H9 (cell line): ENCODE measurements at places on chromosomes 7 and 10. TPM values are rescaled to one million over a fixed set of nuclear protein-coding genes. Genes with fewer than 3 reads are reported as not detected.

DNA sequence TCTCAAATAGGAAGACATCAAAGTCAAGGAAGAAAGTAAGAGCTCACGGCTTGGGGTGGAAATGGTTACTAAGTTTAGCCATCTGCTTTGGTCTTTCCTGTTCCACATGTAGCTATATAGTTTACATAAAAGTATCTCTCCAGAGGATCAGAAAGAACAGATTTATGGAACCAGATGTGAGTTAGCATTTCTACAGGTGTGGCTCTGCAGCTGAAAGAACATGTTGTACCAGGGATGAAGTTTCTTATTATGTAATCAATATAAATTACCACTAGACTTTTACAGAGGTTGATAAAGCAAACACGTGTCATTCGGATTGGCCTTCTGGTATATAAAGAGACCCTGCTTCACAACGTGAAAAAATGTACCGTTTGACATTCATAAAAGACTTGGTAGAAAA lies 19.9 kb downstream of the CALD1 start:
- no peak for DNase-seq
- no peaks in the 10 kb centered on the region for H3K27me3 ChIP-seq
- H3K4me3 ChIP-seq, result no peak overlapping the region
- peaks cover 16% of the 10 kb centered on the region for H3K36me3 ChIP-seq
- H3K4me1 ChIP-seq, result no peaks in the 10 kb centered on the region

DNA sequence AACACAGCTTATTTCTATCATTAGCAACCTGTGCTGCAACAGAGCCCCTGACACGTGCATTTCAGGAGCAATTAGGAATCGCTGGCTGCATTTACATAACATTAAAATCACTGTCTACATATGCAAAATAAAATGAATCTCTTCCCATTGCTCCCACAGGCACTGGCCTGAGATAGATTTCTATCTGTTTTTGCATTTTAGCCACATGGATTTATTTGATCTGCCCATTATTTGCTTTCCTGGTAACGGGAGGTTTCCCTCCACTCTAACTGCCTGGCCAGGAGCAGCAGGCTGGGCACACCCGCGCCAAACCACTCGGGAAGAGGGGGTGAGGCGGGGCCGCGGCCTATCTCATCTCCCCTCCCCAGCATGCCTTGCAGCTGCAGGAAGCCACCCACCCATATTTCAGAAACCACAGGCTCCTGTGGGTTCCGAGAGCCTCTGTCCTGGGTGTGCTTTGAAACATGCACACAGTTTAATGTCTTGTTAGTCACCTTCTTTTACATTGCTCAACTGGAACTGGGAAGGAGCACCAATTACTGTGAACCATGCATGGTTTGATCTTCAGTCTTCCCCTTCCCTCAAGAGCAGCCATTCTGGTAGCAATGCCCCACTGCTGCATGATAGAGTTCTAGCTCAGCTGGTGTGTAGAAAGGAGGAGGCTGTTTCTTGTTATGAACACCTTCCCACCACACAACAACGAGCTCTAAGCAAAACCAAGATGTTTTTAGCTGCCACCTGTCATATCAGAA lies 37.7 kb upstream of the IKZF1 start:
- no peak for DNase-seq
- no peak overlapping the region for H3K27ac ChIP-seq

GRCh38 chr10:90175161-90175681 lies 473.8 kb downstream of the KIF20B start:
- no peaks in the 10 kb centered on the region for H3K4me1 ChIP-seq
- H3K4me3 ChIP-seq, result no peak overlapping the region
- no peaks in the 10 kb centered on the region; the same call in 2 of the 3 replicates for H3K36me3 ChIP-seq
- no peak for DNase-seq

The CDK6 gene
- total RNA-seq, result 30.0 and 32.4 TPM in 2 replicates

The GRM3 gene
- total RNA-seq, result 0.15 and 0.70 TPM in 2 replicates

The STAG3 gene
- total RNA-seq, result 2.6 and 3.1 TPM in 2 replicates

The SPAM1 gene
- total RNA-seq, result not detected in 2 replicates

The MYPN gene
- not detected in 2 replicates for total RNA-seq

The FOXP2 gene
- total RNA-seq, result not detected in 2 replicates
